Stimulated activated CD8-positive, alpha-beta memory T cell treated with anti-CD3 and anti-CD28 coated beads, Interleukin-4, amount 100 ng/mL, for 4 hours (primary cell): ENCODE measurements at places on chromosomes 5 and 9.

- DNase-seq: no peak
Observed at GRCh38 chr9:101360647-101361046, 24.2 kb downstream of the BAAT start.

DNA sequence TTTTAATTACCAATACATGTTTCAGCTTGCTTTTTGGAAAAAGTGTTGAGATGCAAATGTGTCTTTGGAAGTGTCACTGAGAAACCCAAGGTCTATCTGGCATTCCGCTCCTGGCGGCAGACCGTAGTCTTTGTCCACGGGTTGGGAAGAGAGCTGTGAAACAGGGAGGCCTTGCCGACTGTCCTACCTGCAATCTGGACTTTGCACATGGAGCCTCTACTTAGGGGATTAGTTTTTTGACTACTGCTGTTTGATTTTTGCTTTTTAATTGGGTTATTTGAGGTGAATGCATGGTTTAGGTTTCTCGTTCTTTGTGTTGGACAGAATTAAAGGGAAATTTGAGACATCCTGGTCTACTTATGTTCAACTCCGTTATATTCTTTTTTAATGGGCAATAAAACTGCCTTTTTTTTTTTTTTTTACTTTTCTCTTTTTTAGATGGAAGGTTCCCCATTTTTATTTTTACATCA lies 25.7 kb downstream of the TRIO start:
- DNase-seq: no peak

- DNase-seq: no peak
Observed at GRCh38 chr5:951940-952596, 56.5 kb upstream of the NKD2 start.

- DNase-seq: no peak
Observed at GRCh38 chr9:123548741-123549545, 192.9 kb downstream of the CRB2 start.

- DNase-seq: no peak
Observed at GRCh38 chr5:153900703-153901395, 137.9 kb downstream of the FAM114A2 start.

GRCh38 chr9:131734165-131734610 lies 5.7 kb downstream of the RAPGEF1 start:
- DNase-seq: no peak
